ENCODE measurements at places on chromosomes 13 and 19.

- no peak for DNase-seq
Measured at GRCh38 chr19:7376151-7376852, 27.6 kb downstream of the ARHGEF18 start.

DNA sequence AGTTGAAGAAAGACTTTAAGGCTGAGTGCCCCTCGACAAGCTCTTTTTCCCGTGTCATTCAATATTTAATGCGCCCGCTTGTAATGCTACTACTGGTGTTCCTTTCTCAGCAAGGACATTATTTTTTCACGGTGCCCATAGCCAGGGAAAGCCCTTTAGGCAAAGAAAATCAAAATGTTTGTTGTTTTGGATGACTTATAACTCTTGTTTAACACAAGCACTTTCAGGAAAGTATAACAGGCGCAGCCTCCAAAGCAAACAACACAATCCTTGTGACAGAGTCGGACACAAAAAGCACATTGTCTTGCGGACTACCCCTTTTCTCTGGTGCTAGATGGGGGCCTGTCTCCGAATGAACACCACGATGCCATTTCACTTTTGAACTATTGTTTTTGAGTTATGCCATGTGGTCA, 12.4 kb downstream of the ZIC5 start:
- DNase-seq, result no peak

DNA sequence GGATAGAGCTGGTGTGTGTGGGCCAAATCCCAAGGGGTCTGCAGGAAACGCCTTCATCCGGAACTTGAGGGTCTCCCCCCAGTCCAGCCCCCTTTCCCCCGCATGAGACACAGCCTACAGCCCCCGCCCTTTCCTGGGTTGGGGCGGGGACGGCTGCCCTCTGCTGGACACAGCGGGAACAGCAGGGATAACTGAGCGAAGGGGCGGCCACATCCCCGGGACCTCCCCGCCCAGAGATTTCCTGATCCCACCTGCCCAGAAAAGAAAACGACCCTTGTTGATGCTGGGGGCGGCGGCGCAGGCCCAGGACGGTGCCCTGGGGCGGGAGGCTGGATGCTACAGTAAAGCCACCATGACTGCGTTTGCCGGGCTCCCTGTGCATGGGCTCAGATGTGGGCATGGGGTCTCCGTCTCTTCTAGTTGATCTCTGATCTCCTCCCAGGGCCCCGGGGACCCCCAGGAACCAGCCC, 14.2 kb downstream of the ONECUT3 start:
- DNase-seq, result peak; percentile 58

GRCh38 chr13:102470283-102470917, 68.6 kb upstream of the FGF14 start:
- no peak for DNase-seq

DNA sequence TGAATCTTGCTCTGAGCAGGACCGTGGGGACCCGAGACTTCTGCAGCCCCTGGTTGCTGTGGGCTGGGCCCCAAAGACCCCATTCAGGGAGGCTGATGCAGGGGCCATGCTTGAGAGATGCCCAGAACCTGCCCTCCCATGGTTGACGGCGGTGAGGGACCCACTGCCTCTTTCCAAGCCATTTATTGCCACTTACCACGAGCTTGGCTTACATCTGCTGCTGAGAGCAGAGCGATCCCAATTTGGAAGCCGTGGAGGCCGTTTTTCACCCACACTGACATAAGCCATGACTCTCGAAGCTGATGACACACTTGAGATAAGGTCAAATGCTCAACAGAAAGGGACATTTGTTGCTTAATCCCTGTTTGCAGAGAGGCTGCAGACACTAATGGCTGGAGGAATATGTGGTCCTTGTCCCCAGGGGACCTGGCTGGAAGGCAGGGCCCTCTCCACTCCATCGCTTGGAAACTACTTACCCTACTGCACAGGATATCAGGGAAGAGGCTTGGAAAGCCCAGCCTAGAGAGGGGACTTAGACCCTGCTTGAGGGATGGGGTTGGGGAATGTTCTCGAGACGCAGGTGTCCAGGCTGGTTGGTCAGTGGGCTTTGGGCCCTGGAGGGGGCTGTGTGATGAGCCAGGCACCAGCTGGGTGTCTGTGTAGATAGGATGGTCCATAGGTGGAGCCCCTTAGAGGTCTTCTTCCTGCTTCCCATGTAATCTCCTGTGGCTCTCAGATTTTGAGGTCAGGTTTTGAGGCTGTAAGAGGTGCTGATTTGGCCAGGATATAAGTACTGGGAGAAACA, 15.3 kb downstream of the ZNF536 start:
- DNase-seq, result no peak

GRCh38 chr13:23736541-23736940, 152.7 kb downstream of the MIPEP start:
- DNase-seq, result no peak

- DNase-seq, result no peak
Measured at GRCh38 chr19:18746401-18747325, 44.4 kb downstream of the COMP start.

GRCh38 chr13:63902141-63902540, 2486.5 kb upstream of the PCDH20 start:
- DNase-seq, result no peak

GRCh38 chr13:84651705-84652104, 769.4 kb upstream of the SLITRK1 start:
- no peak for DNase-seq

- no peak for DNase-seq
Measured at GRCh38 chr13:78420814-78421213, 182.5 kb downstream of the POU4F1 start.

DNA sequence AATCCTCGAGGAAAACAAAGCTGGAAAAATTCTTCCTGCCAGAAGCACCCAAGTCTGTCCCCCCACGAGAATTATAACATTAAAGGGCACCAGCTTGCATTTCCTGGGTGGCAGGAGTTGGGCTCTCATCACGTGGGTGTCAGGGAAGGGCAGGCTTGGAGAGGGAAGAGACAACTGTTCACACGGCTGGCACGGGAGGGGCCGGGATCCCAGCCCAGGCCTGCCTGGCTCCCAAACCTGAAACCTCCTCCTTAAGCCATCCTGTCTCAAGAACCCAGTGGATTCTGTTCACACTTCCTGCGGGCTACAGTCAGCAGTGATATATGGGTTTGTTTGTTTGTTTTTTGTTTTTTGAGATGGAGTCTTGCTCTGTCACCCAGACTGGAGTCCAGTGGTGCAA, 12.2 kb downstream of the GRIK5 start:
- DNase-seq, result no peak

DNA sequence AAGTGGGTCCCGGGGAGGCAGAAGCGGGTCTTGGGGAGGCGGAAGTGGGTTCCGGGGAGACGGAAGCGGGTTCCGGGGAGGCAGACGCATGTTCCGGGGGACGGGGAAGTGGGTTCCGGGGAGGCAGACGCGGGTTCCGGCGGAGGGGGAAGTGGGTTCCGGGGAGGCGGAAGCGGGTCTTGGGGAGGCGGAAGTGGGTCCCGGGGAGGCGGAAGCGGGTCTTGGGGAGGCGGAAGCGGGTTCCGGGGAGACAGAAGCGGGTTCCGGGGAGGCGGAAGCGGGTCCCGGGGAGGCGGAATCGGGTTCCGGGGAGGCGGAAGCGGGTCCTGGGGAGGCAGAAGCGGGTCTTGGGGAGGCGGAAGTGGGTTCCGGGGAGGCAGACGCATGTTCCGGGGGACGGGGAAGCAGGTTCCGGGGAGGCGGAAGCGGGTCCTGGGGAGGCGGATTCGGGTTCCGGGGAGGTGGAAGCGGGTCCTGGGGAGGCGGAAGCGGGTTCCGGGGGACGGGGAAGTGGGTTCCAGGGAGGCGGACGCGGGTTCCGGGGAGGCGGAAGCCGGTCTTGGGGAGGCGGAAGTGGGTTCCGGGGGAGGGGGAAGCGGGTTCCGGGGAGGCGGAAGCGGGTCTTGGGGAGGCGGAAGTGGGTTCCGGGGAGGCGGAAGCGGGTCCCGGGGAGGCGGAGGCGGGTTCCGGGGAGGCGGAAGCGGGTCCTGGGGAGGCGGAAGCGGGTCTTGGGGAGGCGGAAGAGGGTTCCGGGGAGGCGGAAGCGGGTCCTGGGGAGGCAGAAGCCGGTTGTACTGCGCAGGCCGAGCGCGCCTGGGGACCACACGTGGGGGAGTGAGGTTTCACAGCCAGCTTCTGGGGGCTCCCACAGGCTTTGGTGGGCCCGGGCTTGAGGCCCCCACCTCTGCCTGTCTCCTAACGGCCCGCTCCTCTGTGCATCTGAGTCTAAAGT, 2.5 kb downstream of the SHC2 start:
- no peak for DNase-seq

DNA sequence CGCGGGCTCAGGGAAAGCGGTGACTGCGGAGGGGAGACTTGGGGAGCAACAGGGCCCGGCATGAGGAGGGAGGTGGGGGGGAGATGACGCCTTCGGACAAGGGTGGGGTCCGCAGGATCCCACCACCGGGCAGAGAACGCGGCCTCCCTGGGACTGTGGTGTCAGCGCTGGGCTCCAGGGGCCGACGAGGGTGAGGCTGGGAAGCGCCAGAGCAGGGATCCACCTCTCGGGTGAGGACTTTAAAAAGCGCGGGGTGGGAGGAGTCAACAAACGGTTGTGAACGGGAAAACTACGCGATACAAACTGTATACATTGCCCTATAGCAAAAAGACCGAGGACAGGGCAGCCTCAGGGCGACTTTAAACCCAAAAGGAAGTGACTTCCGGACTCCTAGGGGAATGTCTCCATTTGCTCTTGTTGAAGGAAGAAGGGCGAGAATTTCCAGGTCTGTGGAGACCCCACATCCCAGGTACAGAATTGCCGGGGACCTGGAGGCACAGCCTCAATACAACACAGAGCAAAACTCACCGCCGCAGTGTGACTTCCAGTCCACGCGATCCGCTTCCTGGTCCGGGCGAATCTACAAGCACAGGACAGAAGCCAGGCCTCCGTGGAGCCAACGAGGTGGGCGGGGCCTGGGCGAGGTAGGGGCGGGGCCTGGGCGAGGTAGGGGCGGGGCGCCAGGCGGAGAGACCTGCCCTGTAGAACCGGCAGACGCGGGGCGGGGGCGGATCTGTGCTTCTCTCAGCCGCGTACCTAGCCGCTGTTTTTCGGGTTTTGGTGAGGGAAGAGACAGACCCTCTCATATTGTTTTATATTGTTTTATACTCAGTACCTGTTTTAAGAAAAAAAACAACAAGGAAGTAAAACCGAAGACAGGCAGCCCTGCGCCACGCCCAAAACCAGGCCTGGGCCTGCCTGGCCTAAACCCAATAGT, at the start of gene ZNF888:
TSS of gene ZNF888 (minus strand) at position 588 of the 937 bp plus-strand sequence. CDS start 5,555 bp downstream, outside the sequence.
- DNase-seq, result peak; percentile 89

- no peak for DNase-seq
Measured at GRCh38 chr19:2057484-2058469, 6.7 kb upstream of the MKNK2 start.

- no peak for DNase-seq
Measured at GRCh38 chr19:782185-782877, 14.9 kb upstream of the PTBP1 start.

- DNase-seq, result no peak
Measured at GRCh38 chr13:23349161-23349897, 84.2 kb downstream of the SACS start.

DNA sequence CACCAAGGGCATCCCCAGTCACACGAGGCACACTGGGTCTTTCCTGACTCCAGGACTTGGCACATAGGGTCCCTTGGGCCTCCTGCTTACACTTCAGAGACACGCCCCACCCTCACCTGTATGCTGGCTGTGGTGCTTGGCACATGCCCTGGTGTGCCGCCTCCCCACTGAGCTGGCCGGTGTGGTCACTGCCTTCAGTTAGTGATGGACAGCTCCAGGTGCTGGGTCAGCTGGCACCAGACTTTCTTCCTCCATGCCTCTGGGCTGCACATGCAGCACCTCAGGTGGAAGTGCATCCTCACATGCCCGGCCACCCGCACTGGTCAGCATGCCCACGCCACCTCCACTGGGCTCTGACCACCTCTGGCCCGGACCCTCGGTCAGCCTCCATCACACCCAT, 52.9 kb downstream of the KLF2 start:
- no peak for DNase-seq

DNA sequence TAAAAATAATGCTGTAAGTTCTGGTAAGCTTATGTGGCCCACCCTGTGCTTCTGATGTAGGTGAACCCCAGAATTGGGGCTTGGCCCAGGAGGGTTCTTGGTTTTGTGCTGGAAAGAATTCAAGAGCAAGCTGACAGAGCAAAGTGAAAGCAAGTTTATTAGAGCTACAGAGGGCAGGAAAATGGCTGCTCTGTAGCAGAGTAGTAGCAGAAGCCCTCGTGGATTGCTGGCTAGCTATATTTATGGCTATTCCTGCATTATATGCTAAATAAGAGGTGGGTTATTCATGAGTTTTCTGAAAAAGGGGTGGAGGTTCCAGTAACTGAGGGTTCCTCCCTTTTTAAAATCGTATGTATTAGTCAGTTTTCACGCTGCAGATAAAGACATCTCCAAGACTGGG, 20.6 kb upstream of the ZNF599 start:
- no peak for DNase-seq

DNA sequence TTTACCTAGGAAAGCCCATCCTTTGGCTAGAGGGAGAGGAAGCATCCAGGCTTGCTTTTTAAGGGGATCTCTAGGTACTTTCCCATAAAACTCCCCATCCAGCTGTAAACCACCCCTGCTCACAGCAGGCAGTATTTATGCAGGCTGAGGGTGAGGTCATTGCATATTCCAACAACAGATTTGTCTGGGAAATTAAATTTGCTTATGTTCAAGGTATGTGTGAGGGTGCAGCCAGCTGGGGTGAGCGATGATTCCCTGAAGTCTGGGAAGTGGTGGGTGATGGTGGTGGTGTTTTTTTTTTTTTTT, 96.3 kb upstream of the C1QTNF9B start:
- DNase-seq, result no peak

GRCh38 chr13:79447141-79447540, 33.8 kb upstream of the NDFIP2 start:
- DNase-seq, result no peak

- DNase-seq, result no peak
Measured at GRCh38 chr19:24060687-24061356, 26.2 kb upstream of the ZNF254 start.

GRCh38 chr13:26618726-26619125, 61.2 kb downstream of the WASF3 start:
- DNase-seq, result no peak

GRCh38 chr19:43667876-43668405, 2.0 kb downstream of the PLAUR start:
- DNase-seq, result no peak

GRCh38 chr19:7013678-7014077, 7.6 kb downstream of the MBD3L2B start:
- DNase-seq, result peak; percentile 15

- peak; percentile 97 for DNase-seq
Measured at GRCh38 chr19:20776083-20777076, at the start of gene ZNF66. TSS of gene ZNF66 (plus strand) at chr19:20776304. CDS start at chr19:20776448, 144 bp downstream.

Measured in CD4-positive, alpha-beta T cell treated with Interleukin-2 at 100 ng/mL for 4 hours (primary cell).